Left ventricle myocardium inferior (tissue), 1 donor: ENCODE measurements at places on chromosomes 7 and 10. TPM values are rescaled to one million over a fixed set of nuclear protein-coding genes. Genes with fewer than 3 reads are reported as not detected.

IFIT2 gene
- total RNA-seq, result 4.5 TPM

MUC3A gene
- total RNA-seq, result 0.19 TPM

PRKG1 gene
- 38.9 TPM for total RNA-seq

NFE2L3 gene
- total RNA-seq, result 0.99 TPM

MOGAT3 gene
- not detected for total RNA-seq

FAM24B gene
- total RNA-seq, result 0.55 TPM

PARD3 gene
- total RNA-seq, result 29.6 TPM

OR9A2 gene
- not detected for total RNA-seq

RPEL1 gene
- not detected for total RNA-seq

ITIH2 gene
- not detected for total RNA-seq

IDI2 gene
- 0.33 TPM for total RNA-seq

SKAP2 gene
- 5.2 TPM for total RNA-seq

ENKUR gene
- not detected for total RNA-seq

RAPGEF5 gene
- 16.5 TPM for total RNA-seq

VWC2 gene
- 7.9 TPM for total RNA-seq

CALML3 gene
- not detected for total RNA-seq

TBXAS1 gene
- total RNA-seq, result 3.9 TPM

STEAP2 gene
- total RNA-seq, result 6.1 TPM

CWF19L1 gene
- total RNA-seq, result 12.6 TPM

HELLS gene
- 0.91 TPM for total RNA-seq

MRLN gene
- total RNA-seq, result not detected

CHST15 gene
- total RNA-seq, result 4.5 TPM

ZCCHC24 gene
- total RNA-seq, result 47.5 TPM

ZNF487 gene
- total RNA-seq, result 2.2 TPM

FAM237B gene
- total RNA-seq, result not detected

CFTR gene
- 0.11 TPM for total RNA-seq

GLI3 gene
- 5.5 TPM for total RNA-seq

ANKRD61 gene
- not detected for total RNA-seq

IL6 gene
- total RNA-seq, result 0.69 TPM

COBL gene
- 77.1 TPM for total RNA-seq

MRPS17 gene
- total RNA-seq, result 19.4 TPM

IGFBP3 gene
- 60.8 TPM for total RNA-seq

C10orf71 gene
- total RNA-seq, result 136 TPM

MYPN gene
- 124 TPM for total RNA-seq

CDHR3 gene
- 11.4 TPM for total RNA-seq

SLC37A3 gene
- total RNA-seq, result 7.5 TPM

CAV1 gene
- 266 TPM for total RNA-seq

TFEC gene
- total RNA-seq, result 1.7 TPM

GALNT17 gene
- 95.3 TPM for total RNA-seq

ZNF33B gene
- total RNA-seq, result 16.3 TPM

TMEM139 gene
- 8.8 TPM for total RNA-seq

SAP25 gene
- 1.1 TPM for total RNA-seq

OR6B1 gene
- not detected for total RNA-seq

ABCC2 gene
- 0.22 TPM for total RNA-seq

TRPV5 gene
- not detected for total RNA-seq

CHN2 gene
- total RNA-seq, result 36.1 TPM

HOXA13 gene
- not detected for total RNA-seq

ITGB1 gene
- total RNA-seq, result 542 TPM

DENND2A gene
- 10.8 TPM for total RNA-seq

METTL27 gene
- 0.44 TPM for total RNA-seq

INSYN2A gene
- total RNA-seq, result not detected
